ENCODE measurements at places on chromosomes 1 and 21. TPM values are rescaled to one million over a fixed set of nuclear protein-coding genes. Genes with fewer than 3 reads are reported as not detected.

UQCRHL gene
- total RNA-seq = 1.8 TPM

TRIM63 gene
- not detected for total RNA-seq

DMRTA2 gene
- total RNA-seq = 3.1 TPM

LDLRAD1 gene
- total RNA-seq = not detected

CAMSAP2 gene
- 24.4 TPM for total RNA-seq

TSSK3 gene
- 2.5 TPM for total RNA-seq

IVL gene
- total RNA-seq = not detected

All from Caco-2 (cell line).